Ascending aorta (tissue), 2 donors: ENCODE measurements at places on chromosomes 3 and 15.
A peak's percentile ranks its signal among the peaks of the same experiment; 100 is the strongest.

DNA sequence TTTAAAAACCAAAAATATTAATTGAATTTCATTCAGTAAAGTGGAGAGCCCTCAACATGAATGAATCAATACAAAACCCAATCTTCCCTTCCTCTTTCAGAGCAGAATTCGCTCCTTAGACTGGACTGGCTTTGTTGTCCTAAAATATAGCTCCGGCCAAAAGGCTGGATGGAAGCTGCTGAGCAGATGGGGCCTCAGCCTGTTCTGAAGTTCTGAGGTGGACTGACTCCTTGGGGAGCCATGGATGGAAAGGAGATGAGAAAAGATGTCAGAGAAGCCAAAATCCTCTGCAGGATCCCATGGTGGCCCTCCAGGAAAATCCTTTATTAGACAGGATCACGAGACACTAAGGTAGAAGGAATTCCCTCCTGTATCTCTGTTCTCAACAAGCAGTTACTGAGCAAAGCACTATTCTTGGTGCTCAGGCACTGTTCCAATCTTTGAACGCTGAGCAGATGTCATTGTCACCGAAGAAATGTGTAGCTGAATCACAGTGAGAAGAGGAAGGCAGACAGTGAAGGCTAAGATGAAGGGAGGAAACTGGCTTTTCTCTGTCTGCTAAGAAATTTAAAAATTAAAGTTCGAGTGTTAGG lies 122.0 kb downstream of the SEMA6D start:
- DNase-seq, result no peak

DNA sequence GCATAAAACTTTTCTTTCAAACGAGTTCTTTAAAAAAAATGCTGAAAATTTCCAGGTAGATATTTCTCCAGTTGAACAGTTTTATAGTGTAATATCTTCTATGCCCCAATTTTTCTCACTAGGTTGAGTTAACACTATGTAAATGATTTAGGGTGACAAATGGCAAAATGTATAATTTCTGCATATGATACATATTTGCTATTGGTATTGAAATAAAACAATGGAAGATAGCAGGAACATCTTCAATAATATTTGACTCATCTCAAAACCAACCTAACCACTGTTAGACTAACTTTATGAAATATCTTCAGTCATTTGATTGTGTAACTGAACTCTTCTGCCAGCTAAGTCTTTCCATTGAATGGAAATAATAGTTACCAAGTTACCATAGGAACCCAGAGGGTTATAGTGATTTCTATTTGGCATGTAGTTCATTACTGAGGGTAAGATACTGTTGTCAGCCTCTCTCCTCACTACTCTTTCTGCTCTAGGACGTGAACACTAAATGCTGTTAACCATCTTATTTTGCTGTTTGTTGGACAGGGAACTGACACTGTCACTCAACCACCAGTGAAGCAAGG lies 824.7 kb upstream of the NECTIN3 start:
- no peak for DNase-seq

- no peak for DNase-seq
Measured at GRCh38 chr3:50550079-50550736, 17.3 kb downstream of the C3orf18 start.

- DNase-seq, result no peak
Measured at GRCh38 chr3:163957072-163957471, 1121.2 kb downstream of the SI start.

DNA sequence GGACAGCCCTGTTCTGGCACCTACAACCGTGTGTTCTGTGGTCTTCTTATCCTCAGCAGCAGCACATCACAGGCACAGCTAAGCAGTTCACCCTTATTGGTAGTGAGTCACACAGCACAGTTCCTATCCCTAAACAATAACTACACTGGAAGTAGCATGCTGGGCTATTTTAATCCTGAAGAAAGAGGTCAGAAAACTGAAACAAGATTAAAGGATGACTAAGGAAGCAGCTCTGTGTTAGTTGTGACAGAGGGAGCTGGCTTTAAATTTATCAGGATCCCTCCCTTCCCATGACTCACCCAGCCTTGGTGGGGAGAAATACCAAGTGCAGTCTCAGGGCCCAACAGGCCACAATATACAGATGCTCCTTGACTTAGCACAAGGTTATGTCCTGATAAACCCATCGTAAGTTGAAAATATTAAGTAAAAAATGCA lies 144.3 kb downstream of the ERC2 start:
- no peak for DNase-seq

DNA sequence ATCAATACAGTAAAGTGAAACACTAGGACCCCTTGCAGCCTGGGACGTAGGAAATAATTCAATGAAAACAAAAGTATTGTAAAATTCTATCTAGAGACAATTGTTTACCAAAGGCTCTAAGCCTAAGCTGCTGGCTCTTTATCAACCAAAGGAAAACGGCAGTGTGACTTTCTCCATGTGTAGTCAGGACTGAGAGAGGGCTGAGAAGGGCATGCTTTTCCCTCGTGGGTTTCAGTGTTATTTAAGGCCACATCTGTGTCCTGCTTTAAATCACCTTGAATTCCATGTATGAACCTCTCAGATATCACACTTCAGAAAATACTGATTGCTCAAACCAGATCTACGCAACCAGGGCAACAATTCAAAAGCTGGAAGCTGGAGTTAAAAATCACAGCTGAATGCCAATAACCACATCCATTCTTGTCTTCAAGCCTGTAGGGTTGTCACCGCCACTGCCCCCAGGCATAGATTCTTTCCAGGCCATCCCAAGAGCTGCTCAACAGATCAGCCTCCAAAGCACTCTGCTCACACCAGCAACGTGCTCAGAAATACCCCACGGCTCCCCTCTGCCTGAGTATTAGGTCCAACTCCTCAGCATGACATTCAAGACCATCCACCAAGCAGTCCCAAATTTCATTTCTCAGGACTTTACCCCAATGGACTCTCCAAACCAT lies 124.0 kb downstream of the SRGAP3 start:
- no peak for DNase-seq

- peak; percentile 95 for DNase-seq
Measured at GRCh38 chr15:73982222-73982962, 9.7 kb downstream of the STOML1 start.

GRCh38 chr3:15198686-15199085 lies 7.4 kb upstream of the CAPN7 start:
- DNase-seq, result no peak

- DNase-seq, result no peak
Measured at GRCh38 chr15:91946581-91947292, 93.2 kb downstream of the SLCO3A1 start.

DNA sequence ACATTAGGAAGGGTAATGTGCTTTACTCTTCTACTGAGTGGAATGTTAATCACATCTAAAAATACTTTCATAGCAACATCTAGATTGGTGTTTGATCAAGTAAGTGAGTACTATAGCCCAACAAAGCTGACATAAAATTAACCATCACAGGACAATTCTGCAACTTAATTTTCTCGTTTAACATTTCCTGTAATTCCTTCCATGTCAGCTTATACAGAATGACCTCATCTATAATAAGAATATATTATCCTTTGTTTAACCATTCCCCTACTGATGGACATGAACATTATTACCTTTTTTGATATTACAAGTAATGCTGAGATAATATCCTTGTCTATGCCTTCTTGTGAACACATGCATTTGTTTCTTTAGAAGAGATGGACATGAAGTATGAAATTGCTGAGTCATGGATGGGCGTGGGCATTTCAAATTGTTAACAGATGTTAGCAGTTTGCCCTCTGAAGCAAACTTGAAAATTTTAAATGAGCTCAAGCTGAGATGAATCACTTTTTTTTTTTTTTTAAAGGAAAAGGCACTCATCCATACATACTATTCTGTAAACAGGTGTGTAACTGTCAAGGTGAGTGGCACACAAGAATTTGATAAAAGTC lies 85.1 kb downstream of the OXNAD1 start:
- peak; percentile 35 for DNase-seq

DNA sequence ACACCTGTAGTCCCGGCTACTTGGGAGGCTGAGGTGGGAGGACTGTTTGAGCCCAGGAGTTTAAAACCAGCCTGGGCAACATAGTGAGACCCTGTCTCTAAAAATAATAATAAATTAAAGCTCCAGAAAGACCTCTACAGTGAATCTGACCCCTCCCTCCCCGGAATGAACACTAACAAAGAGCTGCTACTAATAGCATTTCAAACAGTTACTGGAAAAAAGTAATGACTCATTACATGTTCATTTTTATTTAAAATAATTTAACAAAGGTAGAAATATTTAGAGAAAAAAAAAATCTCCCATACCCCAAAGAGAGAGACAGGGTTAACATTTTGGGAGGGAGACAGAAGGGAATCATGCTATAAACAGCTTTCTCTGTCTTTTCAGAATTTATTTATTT lies 2.2 kb upstream of the UBA3 start:
- no peak for DNase-seq

- DNase-seq, result no peak
Measured at GRCh38 chr3:130654921-130655320, 91.7 kb downstream of the PIK3R4 start.

GRCh38 chr15:95261968-95262367 lies 1030.6 kb downstream of the MCTP2 start:
- DNase-seq, result no peak

DNA sequence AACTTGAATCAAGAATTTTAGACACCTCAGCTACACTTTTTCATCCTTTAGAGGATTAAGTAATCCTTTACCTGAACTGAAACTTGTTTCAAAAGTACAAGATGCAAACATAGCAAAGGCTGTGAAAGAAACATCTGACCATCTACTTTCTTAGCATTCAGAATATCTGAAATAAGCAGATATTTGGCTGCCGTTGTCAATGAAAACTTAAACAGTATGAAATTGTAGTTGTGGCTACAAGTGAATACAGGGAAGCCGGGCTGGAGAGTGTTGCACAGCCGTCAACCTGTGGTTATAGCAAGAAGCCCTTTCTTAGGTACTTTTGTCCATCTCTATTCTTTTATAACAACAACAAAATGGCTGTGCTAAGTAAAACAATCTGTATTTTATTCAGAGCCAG lies 6.9 kb upstream of the CX3CR1 start:
- DNase-seq, result no peak

- no peak for DNase-seq
Measured at GRCh38 chr3:100185847-100186246, 71.5 kb upstream of the FILIP1L start.

- no peak for DNase-seq
Measured at GRCh38 chr3:126939338-126939718, 43.6 kb upstream of the PLXNA1 start.

GRCh38 chr3:19931767-19932188 lies 2.2 kb downstream of the EFHB start:
- no peak for DNase-seq
